T-cell (primary cell): ENCODE measurements at places on chromosomes 4 and X. TPM values are rescaled to one million over a fixed set of nuclear protein-coding genes. Genes with fewer than 3 reads are reported as not detected.

DNA sequence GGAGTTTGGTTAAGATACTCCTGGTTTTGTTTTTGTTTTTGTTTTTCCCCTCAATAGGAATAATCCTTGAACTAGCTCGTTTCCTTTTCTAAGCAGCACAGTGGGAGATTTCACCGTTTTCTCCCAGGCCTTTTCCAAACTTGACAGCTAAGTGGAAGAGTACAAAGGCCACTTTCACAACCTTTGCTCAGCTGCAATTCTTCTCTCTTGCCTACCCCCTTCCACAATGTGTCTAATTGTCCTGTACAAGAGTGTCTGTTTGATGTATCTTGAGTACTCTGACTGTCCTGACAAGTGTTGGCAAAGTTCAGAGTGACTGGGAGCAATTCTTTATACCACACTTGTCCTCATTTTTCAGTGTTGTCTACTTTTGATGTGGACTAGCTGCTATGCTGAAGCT is 674.3 kb upstream of the AMOT start:
- H3K4me3 ChIP-seq = no peak overlapping the region
- H3K4me1 ChIP-seq = no peaks in the 10 kb centered on the region
- H3K27me3 ChIP-seq = no peaks in the 10 kb centered on the region
- no peaks in the 10 kb centered on the region for H3K36me3 ChIP-seq
- no peak overlapping the region for H3K27ac ChIP-seq
- no peak for DNase-seq

DNA sequence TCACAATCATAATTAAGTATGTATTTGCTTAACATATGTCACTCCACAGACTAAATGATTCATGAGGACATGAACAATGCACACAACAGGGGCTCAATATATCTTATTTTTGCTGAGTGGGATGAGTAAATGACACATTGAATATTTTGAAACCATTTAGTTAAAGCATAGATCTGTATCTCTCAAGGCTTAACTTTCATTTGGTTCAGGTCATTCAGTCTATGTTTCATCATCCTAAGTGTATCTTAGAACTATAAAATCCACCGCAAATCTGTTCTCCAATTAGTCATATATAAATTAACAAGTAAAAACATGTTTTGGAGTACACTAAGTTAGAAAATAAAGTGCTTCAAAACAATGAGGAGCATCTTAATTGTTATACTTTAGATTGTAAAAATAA is 45.8 kb downstream of the AREG start:
- no peak overlapping the region for H3K27ac ChIP-seq
- no peaks in the 10 kb centered on the region for H3K36me3 ChIP-seq
- no peak overlapping the region for H3K4me3 ChIP-seq
- no peaks in the 10 kb centered on the region for H3K27me3 ChIP-seq
- DNase-seq = no peak
- H3K4me1 ChIP-seq = no peaks in the 10 kb centered on the region

DNA sequence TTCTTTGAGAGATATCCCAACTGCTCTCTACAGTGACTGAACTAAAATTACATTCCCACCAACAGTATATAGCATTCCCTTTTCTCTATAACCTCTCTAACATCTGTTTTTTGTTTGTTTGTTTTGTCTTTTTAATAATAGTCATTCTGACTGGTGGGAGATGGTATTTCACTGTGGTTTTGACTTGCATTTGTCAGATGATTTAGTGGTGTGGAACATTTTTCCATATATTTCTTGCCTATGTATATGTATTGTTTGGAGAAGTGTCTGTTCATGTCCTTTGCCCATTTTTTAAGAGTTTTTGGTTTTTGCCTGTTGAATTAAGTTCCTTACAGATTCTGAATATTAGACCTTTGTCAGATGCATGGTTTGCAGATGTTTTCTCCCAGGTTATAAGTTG is 9.0 kb downstream of the USO1 start:
- H3K27me3 ChIP-seq = no peaks in the 10 kb centered on the region
- H3K36me3 ChIP-seq = peaks cover 7% of the 10 kb centered on the region
- DNase-seq = no peak
- no peaks in the 10 kb centered on the region for H3K4me1 ChIP-seq

DNA sequence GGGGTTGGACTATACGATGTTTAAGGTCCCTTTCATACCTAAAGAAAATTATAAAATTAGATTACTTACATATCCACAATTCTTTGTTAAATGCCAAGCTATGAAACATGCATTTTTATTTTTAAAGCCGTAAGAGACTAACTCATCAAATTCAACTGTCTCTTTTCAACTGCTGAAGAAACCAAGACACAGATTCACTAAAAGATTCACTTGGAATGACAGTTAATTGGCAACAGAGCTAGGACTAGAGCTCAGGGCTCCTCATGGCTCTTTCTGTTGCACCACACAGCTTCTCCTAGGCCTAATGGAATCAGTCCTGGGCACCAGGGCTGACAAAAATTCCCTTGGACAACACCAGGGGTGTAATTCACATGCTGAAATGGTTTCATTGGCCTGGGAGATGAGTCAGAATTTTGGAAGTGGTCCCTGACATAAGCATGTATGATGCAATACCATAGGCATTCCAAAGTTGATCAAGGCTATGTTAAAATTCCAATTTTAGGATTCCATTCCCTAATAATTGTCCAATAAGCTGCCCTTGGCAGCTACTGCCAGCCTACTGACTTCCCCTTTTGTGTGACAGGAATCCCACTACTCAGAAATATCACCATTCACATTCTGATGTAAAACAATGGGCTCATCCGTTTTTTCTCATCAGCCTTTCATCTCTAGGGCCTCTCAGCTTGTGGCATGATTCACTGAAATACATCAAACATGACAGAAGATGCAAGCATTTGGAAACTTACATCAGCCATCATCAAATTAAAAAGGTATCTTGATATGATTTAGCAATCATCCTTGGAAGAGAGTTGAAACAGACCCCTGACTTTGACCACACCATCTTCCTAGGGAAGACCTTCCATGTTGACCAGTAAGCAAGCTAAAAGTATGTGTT is 54.2 kb downstream of the PLAC1 start:
- no peak overlapping the region for H3K4me3 ChIP-seq
- no peaks in the 10 kb centered on the region for H3K4me1 ChIP-seq
- H3K27ac ChIP-seq = no peak overlapping the region
- H3K36me3 ChIP-seq = no peaks in the 10 kb centered on the region
- no peak for DNase-seq

Gene LRAT
- total RNA-seq = not detected

Gene SH3TC1
- total RNA-seq = 24.6 TPM
